OCI-LY7 (cell line): ENCODE measurements at places on chromosomes 1 and 21.

DNA sequence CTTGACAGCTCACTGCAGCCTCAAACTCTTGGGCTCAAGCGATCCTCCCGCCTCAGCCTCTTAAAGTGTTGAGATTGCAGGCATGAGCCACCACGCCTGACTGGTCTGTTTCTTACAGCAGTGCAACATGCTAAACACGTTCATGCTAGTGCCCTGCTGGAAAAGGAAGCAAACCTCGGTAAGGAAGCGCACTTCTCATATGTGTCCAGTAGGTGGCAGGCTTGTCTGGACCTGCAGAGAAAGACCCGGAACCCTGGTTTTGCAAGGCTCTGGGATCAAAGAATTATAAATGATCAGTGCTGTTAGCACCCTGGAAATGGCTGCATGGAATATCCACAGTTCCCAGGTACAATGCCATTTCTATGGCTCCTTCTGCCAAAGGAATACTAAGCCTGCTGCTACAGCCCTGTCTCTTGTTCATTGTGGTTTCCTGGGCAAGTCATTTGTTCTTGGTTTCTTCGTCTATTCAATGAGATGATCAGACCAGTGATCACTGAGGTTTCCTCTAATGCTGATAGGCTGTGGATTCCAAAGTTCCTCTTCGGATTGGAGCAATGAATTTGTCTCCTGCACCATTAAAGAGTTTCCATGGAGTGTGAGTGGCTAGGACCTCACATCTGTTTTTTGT lies 15.9 kb downstream of the RNU5D-1 start:
- peak; percentile 92 for DNase-seq

GRCh38 chr1:63914241-63914640 lies 140.4 kb downstream of the ROR1 start:
- DNase-seq: no peak

DNA sequence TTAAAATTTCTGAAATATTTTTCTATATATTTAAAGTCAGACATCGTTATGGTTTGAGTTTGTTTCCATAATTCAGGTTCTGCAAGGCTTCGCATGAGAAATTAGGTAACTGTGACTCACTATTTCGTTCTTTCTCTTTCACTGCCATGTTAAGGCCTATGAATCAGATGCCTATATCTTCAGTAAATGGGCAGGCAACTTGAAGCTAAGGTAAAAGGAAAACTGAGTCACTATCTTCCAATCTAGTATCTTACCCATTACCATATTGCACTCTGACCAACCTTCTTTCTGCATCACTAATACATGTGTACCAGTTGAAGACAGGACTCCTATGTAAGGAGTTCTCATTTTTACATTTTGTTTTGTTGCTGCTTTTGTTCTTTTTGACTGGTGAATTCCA lies 37.8 kb downstream of the PYHIN1 start:
- DNase-seq: no peak

- DNase-seq: no peak
Measured at GRCh38 chr1:10398278-10398733, 558 bp upstream of the PGD start.

DNA sequence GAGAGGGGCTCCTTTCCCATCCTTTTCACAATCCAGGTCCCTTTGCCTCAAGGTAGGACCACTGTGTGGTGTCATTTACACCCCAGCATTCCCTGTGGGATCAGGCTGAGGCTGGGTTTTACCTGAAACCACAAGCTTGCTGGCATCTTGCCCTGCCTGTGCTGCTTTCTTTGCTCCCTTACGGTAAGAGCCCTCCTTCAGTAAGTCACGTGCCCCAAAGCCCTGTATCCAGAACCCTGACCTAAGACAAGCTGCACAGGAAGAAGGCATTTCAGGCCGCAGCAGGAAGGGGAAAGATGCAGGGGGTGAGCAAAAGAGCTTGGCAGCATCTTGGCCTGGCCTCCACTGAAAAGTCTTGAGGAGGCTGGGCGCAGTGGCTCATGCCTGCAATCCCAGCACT lies 58.4 kb downstream of the KLHDC7A start:
- peak; percentile 18 for DNase-seq

DNA sequence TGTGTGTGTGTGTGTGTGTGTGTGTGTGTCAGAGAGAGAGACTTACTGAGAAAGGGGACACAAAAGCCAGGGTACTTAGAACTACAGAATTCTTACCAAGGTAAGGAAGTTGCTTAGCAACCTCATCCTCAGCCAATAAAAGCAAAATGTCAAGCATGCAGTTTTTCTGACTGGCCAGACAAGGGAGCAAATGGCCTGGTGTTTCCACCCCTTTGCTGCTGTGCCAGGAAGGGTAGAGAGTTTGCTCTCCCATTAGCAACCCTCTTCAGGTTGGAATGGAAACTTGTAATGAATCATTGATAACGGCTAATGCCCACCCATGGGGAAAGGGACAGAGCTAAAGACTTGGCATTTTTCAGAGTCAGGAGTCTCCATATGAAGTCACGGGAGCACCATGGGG lies 10.6 kb downstream of the RXRG start:
- no peak for DNase-seq

DNA sequence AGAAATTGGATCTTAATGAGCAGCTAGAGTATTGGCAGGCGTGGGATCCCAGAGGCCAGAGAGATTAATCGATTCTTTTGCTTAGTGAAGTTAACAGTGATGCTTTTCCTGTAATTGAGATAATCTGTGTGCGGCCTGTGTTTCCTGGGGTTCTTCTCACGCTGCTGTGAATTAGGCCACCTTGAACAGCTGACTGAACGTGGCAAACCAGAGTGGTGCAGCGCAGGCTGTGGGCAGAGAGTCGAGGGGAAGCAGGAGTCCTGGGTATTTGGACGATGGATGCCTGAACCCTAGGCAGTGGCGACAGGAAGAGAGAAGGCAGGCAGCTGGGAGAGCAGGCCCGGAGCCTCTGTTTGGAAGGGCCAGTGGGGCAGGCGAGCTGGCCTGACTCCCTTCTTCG lies 51.7 kb downstream of the RYR2 start:
- DNase-seq: no peak

- DNase-seq: no peak
Measured at GRCh38 chr21:37552496-37553029, 186.0 kb downstream of the DYRK1A start.

GRCh38 chr1:41418857-41419583 lies 57.8 kb downstream of the FOXO6 start:
- no peak for DNase-seq

DNA sequence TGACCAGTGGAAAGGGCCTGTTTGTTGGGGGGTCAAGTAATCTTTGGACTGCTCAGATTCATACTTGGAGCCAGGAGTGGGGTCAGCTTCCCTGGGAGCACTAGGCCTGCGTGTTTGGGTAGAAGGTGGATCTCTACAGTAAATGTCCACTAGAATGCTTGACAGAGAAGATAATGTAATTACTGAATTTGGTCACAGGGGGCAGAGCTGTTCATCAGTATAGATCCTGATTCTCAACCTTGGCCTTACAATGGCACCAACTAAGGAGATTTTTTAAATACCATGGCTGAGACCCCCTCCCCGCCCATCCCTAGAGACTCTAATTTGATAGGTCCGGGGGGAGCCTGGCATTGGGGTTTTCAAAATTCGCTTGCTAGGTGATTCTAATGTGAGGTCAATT lies 217.5 kb upstream of the PLXNA2 start:
- DNase-seq: no peak

- no peak for DNase-seq
Measured at GRCh38 chr21:38474124-38474523, 24.2 kb downstream of the ERG start.

GRCh38 chr1:52677076-52677806 lies 20.9 kb downstream of the COA7 start:
- DNase-seq: no peak

- DNase-seq: no peak
Measured at GRCh38 chr1:64515427-64515826, 45.5 kb downstream of the CACHD1 start.

- peak; percentile 62 for DNase-seq
Measured at GRCh38 chr1:27600498-27601175, 3.3 kb downstream of the AHDC1 start.

DNA sequence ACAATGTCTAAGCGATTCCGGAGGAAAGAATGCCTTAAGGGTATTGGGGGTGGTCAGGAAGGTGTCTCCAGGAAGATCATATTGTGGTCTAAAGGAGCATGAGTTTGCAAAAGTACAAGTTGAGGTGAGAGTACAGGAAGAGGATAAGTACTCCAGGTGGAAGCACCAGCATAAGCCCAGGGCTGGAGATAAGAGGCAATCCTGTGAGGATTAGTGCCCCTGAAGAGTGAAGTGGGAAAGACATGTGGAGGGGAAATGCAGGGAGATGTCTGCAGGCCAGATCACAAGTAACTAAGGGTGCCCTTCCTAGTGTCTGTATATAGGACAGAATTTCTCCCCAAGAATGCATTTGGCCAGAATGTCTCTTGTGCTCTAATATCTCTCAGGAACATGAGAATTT lies 188.3 kb upstream of the DPT start:
- DNase-seq: no peak

- DNase-seq: no peak
Measured at GRCh38 chr1:220483700-220484099, 44.2 kb upstream of the MARK1 start.

DNA sequence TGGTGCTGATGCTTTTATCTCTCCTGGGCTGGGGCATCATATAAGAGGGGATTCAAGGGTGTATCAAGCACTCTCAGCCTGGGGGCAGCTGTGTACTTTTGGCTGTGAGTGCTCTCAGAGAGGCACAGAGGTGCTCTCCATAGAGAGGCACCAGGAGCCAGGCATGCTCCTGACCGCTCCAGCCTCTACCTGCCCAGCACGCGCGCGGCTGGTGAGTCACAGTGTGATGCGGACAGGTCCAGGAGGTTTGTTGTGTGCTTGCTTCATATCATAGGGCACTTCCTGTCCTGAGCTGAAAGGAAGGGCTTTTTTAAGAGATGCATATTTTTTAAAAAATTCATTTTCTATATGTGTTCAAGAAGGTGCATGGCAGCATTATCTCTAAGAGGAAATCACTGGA lies 93.6 kb upstream of the BCAR3 start:
- DNase-seq: no peak

DNA sequence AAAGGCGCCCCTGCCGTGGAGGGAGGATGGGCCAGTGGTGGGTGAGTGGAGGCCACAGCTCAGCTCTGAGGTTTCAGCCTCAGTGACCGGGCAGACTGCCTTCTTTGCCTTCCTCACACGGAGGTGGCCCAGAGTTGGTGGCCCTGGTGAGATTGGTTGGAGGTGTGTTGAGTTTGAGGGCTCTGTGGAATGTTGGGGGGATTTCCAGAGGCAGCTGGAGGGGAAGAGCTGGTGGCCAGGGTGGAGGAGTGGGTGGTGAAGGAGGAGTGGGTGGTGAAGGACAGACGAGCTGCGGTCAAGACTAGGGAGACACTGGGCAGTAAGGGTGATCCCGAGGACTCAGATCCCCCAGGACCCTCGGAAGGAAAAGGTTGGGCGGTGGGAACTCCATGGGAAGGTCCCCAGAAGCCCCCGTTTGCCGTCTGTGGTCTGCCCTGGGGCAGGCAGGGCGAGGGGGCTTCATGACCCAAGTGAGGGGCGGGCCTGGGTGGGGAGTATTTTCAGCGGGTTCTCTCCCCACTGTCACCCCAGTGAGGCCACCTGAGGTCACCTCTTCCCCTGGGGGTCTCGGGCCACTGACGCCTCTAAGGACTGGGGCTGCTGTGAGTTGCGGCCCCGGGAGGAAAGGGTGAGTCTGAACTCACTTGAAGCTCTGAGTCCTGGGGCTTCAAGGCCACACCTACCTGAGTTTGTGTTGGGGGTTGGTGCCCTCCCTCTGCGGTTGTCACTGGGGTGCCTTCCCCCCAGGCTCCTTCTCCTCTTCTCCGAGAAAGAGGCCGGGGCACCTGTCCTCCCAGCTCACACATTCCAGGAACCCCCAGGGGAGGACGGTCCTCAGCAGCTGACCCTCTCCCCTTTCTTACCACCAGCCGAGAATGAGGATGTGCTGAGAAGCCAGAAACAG lies 22.7 kb upstream of the PIK3CD start:
- DNase-seq: peak; percentile 48

DNA sequence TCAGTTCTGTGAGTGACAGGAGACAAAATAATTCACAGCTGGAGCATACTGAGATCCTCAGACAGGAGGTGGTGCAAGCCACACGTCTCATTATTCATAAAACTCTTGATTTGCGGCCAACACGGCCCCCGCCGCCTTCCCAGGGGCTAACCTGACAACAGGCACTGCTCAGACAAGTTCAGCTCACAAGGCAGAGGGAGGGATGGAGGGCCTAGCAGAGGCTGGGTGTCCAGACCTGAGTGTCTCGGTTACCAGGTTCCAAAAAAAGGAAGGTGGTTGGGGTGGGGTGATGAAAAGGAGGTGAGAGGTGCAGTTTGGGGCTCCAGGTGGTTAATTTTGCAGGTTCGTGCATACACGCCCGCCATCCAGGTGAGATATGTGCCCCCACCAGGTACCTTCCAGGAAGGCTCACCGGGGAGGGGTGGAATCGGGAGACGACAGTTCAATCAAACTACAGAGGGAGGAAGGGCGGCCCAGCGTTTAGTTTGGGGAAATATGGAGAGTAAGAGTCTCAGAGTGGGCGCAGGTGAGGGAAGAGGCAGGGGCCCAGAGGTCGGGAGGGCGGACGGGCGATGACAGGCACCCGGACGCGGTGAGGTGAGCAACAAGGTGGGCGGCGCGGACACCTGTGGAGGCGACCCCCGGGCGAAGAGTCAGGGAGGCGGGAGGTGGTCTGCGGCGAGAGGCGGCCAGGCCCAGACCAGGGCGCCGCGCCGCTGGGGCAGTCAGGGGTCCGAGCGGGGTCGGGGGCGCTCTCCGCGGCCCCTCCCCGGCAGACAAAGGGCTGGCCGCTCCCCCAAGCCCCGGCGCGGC lies 629 bp downstream of the CTNNBIP1 start:
- DNase-seq: peak; percentile 47

DNA sequence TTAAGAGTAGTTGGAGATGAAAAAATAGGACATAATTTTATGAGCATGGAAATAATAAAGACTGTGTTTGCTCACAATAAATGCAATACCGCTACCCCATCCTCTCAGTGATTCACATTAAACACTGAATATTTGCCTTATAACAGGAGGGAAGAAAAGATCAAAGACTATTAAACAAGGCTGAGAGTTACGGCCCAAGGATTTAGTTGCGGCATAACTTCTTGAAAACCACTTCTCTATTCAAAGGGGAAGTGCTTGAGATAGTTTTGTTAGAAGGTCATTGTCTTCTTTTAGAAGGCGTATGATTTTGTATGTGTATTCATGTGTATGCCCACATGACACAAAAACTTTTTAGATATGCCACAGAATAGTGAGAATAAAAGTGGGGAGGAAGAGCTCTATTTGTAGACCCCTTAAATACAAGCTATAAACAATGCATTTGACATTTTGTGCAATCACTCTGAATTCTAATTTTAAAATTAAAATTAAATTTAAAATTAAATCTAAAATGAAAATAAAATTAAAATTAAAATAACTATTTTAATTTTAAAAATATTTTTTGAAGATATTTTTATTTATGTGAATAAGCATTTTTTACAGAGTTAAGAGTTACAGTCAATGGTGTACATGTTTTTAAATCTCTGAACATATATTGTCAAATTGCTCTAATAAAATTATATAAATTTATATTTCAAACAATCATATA lies 986.6 kb upstream of the ADAMTS5 start:
- no peak for DNase-seq

- DNase-seq: no peak
Measured at GRCh38 chr1:211928993-211929637, 98.6 kb upstream of the LPGAT1 start.
